ENCODE measurements at places on chromosomes 4 and X. TPM values are rescaled to one million over a fixed set of nuclear protein-coding genes. Genes with fewer than 3 reads are reported as not detected.

The ZCCHC4 gene
- total RNA-seq = 14.8 TPM

The AADAT gene
- total RNA-seq = 8.9 TPM

- DNase-seq = no peak
Observed at GRCh38 chr4:38482696-38483095, 181.3 kb upstream of the KLF3 start.

GRCh38 chrX:132692526-132692925 lies 203.7 kb upstream of the MBNL3 start:
- DNase-seq = no peak

DNA sequence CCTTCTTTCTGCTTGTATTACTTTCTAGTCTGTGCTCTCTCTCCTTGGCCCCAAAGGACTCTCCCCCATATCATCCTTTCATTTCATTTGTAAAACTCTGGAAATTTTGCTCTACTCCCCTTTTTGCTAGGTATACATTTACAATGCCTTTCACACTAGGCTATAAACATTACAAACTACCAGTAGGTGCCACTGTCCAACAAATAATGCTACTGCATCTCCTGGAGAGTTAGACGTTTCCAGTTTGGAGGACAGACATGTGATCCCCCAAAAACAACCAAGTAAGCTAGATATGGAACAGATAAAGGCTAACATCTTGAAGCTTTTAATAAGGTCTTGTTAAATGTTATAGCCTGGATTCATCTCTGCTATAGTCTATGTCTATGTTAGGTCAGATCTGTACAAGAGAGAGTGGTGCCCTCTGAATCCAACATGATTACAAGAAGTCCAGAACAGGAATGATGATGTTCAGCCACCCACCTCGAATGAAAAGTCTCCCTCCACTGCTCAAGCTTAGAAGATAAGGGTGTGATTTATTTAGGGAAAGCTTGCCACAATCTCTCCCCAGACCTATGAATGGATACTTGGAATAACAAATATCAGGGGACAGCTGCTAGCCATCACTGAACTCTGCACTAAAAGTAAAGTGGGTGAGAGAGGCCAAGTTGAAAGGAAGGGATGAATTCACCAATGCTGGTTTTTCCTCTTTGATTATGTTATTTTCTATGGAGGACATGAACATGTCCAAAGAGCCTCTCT lies 14.3 kb downstream of the CBR4 start:
- DNase-seq = peak; percentile 3

DNA sequence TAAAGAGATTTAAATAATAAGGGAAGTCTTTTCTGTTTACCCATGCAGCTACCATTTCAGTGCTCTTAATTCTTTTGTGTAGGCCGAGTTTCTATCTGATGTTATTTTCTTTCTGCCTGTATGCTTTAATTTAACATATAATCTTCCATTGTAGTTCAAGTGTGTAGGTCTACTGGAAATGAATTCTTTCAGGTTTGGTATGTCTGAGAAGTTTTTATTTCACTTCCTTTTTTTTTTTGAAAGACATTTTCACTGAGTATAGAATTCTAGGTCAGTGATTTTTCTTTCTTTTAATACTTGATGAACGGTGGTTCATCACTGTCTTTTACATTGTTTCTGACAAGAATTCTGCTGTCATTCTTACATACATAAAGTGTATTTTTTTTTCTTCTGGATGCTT lies 42.1 kb downstream of the VAMP7 start:
- no peak for DNase-seq

The TBX22 gene
- total RNA-seq = not detected

- DNase-seq = no peak
Observed at GRCh38 chrX:136665258-136665900, 17.4 kb downstream of the CD40LG start.

GRCh38 chr4:119664168-119664907 lies 35.7 kb upstream of the PDE5A start:
- DNase-seq = no peak

The MAGED4B gene
- total RNA-seq = 5.3 TPM

GRCh38 chr4:74426101-74426500 lies 18.8 kb upstream of the AREG start:
- peak; percentile 34 for DNase-seq

The GABRG1 gene
- not detected for total RNA-seq

DNA sequence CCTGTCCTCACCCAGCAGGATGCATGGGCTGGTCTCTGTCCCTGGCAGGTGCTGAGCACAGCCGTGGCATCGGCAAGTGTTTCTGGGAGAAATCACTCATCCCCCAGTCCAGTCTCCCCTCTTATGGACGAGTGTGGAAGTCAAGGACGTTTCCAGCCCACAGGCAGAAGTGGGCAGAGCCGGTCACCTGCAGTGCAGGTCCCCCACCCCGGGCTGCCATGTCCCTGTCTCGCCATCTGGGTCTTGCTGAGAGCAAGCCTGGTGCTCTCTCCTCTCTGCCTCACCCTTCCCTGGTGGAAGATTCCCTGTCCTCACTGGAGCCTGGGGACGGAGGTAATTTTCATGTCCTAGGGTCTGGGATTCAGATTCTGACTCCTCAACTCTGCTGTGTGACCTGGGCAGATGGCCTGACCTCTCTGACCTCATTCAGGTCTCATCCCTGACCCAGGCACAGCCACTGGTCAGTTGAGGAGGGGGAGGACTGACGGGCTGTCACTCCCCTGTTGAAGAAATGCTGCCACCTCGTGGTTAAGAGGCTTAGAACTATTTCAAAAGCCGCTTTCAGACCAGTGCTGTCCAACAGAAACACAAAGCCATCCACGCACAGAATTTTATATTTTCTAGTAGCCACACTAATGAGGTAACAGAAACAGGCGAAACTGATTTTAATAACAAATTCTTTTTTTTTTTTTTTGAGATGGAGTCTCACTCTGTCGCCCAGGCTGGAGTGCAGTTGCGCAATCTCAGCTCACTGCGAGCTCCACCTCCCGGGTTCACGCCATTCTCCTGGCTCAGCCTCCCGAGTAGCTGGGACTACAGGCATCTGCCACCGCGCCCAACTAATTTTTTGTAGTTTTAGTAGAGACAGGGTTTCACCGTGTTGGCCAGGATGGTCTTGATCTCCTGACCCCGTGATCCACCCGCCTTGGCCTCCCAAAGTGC lies 1.8 kb downstream of the CPZ start:
- peak; percentile 58 for DNase-seq

The SOX3 gene
- not detected for total RNA-seq

DNA sequence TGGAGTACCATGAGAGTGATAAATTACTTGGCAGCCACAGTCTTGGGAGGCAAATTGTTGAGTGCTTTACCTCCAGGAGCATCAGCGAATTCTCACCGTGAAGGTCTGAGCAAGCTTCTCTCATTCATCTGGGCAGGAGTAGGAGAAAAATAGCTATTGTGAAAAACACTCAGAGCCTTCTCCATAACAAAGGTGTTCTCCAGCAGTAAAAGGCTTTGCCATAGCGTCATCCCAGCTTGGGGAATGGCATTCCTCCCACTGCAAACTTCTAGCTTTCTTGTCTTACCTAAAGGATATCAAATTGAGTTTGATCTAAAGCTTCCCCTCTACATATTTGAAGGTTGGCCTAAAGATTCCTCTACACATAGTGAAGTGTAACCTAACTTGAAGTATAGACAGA lies 29.8 kb upstream of the MAGEA11 start:
- DNase-seq = no peak

DNA sequence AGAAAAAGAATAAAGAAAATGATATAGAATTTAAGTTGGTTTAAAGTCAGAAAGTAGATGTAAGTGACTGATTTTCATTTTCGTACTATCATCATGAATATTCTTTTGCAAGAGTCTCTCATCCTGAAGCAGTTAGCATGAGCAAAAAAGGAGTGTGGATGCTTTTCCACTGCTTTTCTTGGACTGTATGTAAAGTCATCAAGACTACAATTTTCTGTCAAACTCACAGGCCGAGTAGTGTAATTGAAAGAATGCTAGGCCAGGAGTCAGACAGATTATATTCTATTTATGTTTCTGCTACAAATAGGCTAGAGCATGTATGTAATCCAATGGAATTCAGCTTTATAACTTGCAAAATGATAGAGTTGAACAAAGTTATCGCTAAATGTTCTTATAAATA lies 197.1 kb upstream of the SPOCK3 start:
- DNase-seq = no peak

The DUX4 gene
- not detected for total RNA-seq

DNA sequence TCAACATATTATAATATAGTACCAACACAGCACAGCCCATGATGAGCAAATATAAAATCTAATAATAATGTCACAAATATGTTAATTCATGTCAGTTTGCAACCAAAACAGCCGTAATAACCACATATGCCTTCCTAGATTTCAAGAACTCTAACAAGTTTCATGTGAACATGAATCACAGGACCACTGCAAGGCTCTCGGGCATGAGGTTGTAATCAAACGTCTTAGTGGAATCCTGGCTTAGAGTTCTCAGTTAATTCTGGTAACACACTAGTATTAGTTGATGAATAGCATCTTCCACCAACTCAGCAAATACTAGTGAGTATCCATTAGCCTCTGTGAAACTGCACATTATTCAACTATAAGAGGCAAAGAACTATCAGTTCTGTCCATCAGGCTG lies 379.3 kb upstream of the TENM3 start:
- no peak for DNase-seq

GRCh38 chrX:110394651-110395050 lies 36.0 kb downstream of the RTL9 start:
- DNase-seq = peak; percentile 92

- no peak for DNase-seq
Observed at GRCh38 chrX:23822841-23823240, 39.9 kb downstream of the SAT1 start.

GRCh38 chr4:184350213-184350817 lies 124.0 kb downstream of the IRF2 start:
- DNase-seq = no peak

- DNase-seq = no peak
Observed at GRCh38 chr4:152374606-152375285, 161.1 kb downstream of the FBXW7 start.

- no peak for DNase-seq
Observed at GRCh38 chrX:120463241-120463640, 5.9 kb downstream of the LAMP2 start.

The GLOD5 gene
- not detected for total RNA-seq

DNA sequence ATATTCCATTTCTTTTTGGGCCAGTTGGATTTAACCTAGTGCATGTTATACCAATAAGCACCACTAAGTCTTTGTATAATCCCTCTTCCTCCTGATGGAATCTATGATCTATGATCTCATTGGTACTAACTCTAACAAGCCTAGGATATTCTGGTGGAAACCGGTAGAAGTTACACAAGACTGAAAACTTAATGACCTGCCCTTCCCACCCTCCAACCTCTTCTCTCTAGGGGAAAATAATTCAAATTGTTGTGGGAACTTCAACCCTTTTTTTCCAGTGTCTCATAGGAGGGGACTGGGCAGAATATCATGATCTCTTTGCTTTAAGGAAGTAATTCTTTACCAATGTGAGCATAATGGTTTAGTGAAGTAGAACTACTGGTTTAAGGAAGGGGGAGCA lies 289.5 kb upstream of the BOD1L1 start:
- DNase-seq = no peak
